Large intestine (tissue), 12 donors: ENCODE measurements at places on chromosomes 3 and 15.

DNA sequence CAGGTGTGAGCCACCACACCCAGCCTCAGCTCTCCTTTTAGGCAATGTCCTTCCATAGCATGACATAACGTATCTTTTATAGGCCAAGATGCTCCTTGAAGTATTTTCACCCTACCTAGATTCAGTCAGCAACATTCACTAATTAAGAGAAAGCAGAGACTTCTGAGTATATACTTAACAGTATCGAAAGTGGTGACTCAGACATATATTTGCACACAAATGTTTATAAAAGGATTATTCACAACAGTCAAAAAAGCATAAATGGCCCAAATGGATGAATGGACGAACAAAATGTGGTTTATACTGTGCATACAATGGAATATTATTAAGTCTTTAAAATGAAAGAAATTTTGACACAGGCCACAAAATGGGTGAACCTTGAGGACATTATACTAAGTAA is 108.6 kb downstream of the ZNF385D start:
- DNase-seq = no peak

- no peak for DNase-seq
These were observed 65.1 kb upstream of the CCNL1 start for GRCh38 chr3:157225001-157225400.

GRCh38 chr15:68683551-68683950 is 104.8 kb downstream of the CORO2B start:
- no peak for DNase-seq

DNA sequence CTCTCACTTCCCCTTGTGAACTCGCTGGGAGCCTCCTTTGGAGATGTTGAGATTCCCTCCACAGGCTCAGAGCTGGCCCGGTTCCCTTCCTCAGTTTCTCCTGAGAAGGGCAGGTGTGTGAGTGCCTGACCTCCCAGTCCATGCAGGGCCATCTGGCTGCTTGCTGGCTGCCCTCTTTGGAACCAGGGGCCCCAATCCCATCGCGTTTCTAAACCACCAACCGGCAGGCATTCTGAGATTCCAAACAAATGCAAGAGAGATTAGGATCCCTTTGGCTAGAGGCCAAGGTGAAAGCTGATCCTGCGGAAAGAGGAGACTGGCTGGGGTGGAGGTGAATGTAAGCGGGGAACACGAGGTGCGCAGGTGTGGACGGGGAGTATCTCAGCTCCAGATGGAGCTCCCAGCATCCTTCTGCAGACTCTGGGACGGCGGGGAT is 2.9 kb upstream of the PRRT3 start:
- DNase-seq = no peak

DNA sequence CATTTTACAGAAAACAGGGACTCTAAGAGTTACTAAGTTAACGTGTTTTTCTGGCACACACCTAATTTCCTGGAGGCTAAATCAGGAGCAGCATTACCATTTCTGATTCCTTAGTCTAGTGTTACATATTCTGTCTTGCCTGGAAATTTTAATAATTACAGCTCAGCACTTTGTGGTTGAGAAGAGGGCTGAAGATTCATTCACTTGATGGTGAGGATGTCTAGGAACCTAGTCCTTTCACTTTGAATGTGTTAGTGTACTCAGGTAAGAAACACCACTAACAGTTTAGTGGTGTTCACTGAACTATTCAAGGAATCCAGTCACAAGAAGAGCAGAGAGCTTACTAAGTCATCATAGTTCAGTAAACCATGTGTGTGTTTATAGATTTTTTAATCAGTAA is 102.8 kb downstream of the STT3B start:
- DNase-seq = no peak

DNA sequence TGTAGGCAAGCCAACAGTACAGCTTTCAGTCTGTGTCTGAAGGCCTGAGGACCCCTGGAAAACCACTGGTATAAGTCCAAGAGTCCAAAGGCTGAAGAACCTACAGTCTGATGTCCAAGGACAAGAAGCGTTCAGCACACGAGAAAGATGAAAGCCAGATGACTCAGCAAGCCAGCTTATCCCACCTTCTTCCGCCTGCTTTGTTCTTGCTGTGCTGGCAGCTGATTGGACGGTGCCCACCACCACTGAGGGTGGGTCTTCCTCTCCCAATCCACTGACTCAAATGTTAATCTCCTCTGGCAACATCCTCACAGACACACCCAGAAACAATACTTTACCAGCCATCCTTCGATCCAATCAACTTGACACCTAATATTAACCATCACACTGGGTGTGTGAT is 59.0 kb upstream of the PDZRN3 start:
- DNase-seq = no peak

GRCh38 chr3:152299249-152299976 is 30.7 kb downstream of the MBNL1 start:
- DNase-seq = no peak

- no peak for DNase-seq
These were observed 49.2 kb downstream of the CYFIP1 start for GRCh38 chr15:22930782-22931484.

GRCh38 chr15:52326756-52327155 is 31.2 kb upstream of the MYO5C start:
- no peak for DNase-seq

DNA sequence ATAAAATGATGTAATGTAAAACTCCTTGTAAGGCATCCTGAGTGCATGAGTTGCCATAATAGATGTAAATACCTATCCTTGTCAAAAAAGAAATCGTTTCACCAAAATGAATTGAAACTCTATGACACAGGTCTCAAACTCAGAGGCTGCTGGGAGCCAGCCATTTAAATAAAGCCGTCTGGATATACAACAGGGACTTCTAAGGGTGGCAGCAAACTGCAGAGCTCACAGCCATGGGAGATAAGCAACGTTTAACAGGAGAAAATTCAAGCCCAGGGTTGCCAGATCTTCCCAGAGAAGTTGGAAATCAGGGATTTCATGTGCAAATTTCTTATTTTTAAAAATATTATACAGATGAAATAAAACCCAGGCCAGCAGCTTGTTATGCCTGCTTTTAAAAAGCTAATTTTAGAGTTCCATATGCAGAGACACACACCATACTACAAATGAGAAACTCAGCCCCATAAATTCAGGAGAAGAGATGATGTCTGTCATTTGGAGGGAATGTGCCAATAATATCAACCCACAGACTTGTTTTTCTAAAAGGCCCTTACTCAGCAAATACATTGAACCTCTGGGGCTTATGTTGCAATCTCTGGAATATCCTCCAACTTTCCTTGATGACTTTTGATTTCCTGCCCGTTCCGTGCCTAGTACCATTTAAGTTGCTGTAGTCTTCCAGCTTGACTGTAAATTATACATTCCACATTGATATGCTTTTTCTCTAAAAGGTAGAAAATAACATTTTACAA is 75.6 kb downstream of the AQP9 start:
- DNase-seq = no peak

DNA sequence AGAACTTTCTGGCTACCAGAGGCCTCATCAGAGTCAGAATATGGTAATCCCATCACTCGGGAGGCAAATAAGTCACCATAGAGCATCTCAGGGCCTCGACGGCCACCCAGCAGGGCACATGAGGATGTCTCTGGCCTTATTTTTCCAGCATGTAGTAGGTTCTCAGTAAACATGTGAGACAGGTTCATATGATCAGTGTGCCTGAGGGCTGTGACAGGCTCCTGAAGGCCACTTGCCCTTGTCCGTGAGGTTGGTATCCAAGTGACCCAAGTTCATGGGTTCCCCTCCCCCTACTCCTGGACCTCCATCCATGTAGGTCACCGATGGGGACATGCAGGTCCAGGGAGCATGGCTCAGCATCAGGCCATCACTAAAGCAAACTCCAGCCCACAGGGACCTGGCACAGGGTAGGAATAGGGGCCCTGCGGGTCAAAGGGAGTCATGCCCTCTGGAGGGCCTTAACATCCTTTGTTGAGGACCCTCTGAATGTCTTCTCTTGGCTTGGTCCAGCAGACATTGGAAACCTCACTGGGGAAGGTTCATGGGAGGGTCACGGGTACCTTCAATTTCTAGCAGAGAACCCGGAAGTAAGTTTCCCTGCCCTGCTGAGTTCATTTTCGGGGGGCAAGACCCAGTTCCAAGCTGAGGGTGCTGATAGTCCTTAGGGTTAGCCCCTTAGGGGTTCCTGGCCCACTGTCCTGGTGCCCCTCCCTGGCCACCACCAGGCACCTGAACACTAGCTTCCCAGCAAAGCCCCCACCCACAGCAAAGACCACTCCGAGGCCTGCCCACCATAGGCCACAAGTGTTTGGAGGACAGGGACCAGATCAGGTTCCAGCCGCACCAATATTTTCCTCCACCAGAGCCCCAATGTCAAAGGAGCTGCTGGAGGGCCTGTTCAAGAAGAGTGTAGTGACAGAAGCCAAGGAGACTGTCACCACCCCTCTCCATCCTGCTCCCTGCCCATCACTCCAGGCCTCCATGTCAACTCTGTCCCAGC is 61.1 kb downstream of the ZNF445 start:
- DNase-seq = no peak

- no peak for DNase-seq
These were observed 287.6 kb downstream of the SOX2 start for GRCh38 chr3:181999314-181999713.

- no peak for DNase-seq
These were observed 75.0 kb downstream of the TTBK2 start for GRCh38 chr15:42845581-42845980.

GRCh38 chr3:196499061-196499460 is 4.5 kb downstream of the RNF168 start:
- no peak for DNase-seq

DNA sequence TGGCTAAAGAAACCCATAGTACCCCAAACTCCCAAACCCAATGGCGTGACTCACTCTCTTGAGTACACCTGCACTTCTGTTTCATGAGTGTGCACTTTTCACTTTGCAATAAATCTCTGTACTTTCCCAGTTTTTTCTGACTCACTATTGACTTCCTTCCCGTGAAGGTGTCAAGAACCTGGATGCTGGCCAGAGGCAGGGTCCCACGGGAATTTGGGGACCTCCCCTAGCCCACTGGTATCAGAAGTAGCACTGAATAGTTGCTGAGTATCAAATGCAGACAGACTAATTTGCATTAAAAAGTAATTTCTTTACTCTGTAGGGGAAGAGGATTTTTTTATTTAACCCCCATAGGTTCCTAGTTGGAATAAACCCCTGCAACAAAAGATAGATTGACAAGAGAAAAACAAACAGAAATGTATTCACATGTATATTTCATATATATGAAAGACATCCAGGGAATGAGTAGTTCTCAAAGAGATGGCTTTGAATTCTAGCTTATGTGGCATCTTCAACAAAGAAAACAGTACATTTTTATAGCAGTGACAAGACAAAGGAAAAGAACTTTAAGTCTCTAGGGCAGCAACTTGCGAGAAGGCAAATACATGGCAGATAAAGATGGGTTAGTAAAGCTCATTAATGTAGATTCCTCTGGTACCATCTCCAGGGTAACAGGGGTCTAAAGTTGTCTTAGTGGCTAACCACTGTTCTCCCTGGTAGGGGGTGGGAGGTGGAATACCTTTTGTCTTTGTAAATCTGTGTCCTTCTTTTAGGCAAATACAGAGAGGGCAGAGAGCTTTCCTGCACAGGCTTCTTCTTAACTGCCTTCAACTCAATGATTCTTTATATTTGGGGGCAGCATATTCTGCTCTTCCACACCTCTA is 385.5 kb upstream of the PDZRN3 start:
- DNase-seq = no peak

DNA sequence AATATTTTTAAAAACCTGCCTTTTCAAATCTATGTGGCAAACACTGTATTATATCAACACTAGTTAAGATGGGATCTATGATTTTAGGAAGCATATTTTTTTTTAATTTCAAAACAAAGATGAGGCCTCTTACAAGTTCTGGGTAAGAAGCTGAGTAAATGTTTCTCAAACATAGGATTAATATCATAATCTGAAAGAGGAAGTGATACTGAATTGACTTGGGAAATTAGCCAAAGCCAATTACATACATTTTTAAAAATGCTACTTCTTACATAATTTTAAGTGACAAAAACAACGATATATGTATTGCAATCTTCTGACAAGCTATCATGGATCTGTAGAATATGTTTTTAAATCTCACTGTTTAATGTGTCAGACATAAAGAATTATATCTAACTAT is 135.1 kb upstream of the UBP1 start:
- DNase-seq = no peak
